B cell (primary cell): ENCODE measurements at places on chromosomes 6 and 20. TPM values are rescaled to one million over a fixed set of nuclear protein-coding genes. Genes with fewer than 3 reads are reported as not detected.

DNA sequence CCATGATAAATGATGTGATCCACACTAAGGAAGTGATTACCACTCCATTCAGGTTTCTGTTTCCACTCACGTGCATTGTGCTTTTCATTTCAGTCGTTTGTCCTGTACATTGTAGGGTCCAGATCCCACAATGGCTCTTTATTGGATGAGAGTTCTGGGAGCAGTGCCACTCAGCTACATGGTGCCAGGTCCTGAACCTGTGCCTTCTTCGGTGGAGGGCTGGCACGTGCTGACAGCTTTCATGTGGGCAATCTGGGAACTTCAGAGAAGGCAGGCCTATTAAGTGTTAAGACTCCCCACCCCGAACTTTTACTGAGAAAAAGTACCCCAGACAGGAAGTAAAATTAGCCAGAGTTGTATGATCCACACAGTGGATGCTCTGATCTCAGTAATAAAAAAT lies 255.0 kb downstream of the ESR1 start:
- no peak for DNase-seq

GRCh38 chr6:158620963-158621693 lies 23.4 kb downstream of the DYNLT1 start:
- DNase-seq = no peak

DNA sequence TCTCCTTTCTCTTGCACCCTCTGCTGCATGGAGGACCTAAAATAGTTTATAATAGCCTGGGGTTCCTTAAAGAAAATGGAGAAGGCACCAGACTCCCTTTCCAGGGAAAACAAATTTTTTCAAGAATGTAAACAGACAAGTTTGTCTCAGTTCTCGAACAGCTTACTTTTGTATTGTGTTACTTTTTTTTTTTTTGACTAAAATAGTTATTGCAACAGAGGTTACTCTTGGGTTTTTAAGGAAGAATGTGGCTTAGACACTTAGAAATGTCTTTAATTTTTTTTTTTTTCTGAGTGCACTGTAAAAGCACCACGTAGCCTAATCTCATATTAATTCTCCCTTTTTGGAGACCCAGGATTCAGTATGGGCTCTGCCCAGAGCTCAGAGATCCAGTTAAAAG lies 148.7 kb upstream of the CARMIL1 start:
- DNase-seq = no peak

DNA sequence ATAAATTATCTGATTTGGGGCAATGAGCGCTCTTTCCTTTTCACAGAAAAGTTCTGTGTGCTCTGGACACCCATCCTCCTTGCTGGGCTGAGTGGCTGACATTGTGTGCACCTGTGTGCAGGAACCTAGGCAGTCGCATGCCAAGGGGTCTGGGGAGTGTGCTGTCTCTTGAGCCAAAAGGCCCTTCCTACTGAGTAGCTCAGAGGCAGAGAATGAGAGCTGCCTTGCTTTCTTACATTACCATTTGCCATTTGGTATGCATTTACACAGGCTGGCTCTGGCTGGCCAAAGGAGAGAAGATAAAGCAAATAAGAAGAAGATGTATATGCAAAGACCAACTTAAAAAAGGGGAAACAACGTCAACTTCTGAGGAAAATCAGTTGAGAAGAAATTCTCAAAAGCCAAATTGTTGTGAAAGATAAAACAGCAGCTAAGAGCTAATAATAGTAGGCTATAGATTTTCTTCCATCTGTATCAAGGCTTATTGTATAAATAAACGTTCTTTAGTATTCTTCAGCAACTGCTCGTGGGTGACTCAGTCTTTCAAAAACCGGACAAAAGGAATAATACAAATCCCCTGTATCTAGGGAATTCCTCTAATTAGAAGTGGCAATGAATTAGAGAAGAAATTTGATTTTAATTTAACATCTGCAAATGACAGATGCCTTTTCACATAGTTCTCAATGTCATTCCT lies 121.9 kb downstream of the INSM1 start:
- no peak for DNase-seq

GRCh38 chr6:50361641-50362331 lies 312.1 kb upstream of the DEFB112 start:
- no peak for DNase-seq

DNA sequence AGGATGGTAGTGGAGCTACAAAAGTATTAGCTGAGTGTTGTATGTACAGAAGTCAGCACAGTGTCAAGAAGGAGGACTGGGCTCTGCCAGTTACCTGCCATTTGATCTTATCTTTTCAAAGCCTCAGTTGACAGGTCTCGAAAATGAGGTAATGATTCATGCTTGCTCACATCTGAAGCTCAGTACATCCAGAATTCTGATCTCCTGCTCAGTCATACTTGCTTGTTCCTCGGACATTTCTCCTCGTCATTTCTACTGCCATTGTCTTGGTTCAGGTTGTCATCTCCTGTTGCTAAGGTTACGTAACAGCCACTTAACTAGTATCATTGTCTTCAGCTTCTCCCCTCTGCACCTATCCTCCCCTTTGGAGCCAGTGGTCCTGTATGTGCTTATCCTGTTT lies 89.5 kb downstream of the SLX4IP start:
- no peak for DNase-seq

GRCh38 chr20:47557791-47558190 lies 56.1 kb downstream of the NCOA3 start:
- DNase-seq = no peak

GRCh38 chr6:10449751-10450150 lies 34.9 kb upstream of the TFAP2A start:
- no peak for DNase-seq

GRCh38 chr6:100353276-100354015 lies 111.3 kb downstream of the SIM1 start:
- DNase-seq = no peak

DNA sequence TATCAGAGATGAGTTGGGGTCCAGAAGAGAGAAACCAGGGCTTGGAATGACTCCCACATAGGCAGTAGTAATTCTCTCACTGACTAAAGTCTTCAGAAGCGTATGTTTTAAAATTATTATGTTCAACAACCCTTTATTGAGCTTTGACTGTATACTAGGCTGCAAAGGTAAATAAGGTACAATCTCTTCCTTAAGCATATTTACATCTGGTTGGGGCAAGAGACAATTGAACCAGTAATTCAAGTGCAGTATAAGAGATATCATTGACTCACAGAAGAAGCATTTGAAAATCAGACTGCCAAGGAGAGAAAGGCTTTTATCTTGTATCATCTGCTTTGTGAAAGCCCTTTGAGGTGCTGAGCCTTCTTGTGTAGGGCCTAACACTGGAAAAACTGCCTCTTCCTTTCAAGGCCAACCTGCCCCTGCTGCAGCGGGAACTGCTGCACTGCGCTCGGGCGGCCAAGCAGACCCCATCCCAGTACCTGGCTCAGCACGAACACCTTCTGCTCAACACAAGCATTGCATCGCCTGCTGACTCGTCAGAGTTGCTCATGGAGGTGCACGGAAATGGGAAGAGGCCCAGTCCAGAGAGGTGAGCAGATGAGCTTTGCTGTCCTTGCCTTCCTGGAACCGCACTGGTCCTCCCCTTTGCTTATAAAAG lies 39.3 kb upstream of the C20orf144 start:
- no peak for DNase-seq

DNA sequence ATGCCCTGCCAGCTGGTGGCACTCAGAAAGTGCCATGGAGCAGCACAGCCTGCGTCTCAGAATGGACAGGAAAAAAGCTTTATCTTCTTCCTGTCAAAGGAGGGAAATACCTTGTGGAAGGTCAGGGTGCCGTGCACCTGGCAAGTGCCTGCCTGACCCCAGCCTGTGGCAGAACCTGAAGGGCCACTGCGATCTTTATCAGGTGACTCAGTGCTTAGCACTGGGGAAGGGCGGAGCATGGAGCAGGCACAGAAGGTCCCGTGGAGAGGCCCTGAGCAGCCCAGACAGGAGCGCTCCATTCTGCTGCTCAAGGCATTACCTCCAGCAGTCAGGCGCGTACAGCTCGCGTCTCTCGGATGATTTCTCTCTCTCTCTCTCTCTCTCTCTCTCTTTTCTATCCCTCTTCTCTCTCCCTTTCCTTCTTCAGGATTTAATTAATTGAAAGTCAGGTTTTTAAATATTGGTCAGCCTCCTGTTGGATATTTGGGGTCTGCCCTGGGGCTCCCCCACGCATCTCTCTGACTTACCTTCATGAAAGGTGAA lies 31.7 kb downstream of the FOXC1 start:
- DNase-seq = no peak

DNA sequence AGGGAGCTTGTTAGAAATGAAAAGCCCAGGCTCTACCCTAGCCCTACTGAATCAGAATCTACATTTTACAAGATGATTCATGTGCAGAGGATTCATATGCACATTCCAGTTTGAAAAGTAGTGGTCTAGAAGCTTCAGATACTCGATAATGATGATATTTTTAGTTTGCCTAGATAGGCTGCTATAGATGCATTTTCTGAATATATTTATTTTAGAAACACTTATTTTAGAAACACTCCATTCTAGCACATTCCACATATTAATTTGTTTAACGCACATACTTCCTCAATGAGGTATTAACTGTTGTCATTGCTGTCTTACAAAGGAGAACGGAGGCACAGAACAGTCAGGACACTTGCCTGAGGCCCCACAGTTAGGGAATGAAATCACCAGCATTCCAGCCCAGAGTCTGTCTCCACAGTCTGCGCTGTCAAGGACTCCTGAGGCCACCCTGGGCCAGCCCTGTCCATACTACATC lies 64.4 kb downstream of the SNAP25 start:
- no peak for DNase-seq

DNA sequence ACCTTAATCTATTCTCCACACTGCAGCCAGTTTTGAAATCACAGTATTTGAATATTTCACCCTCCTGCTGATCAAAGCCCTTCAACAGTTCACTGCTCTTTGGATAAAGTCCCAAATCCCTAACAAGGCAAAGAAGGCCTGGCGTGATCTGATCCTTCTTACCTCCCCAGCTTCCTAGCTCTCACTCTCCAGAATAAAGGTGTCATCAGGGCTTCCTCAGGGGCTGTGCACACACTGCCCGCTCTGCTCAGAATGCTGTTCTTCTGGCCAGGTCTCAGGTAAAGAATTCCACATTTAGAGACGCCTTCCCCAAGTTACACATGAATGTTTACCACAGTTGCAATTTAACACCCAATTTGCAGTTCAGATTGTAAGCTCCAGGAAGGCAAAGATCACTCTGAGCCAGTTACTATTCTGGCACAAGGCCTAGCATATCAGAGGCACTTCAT lies 58.9 kb upstream of the MCM9 start:
- no peak for DNase-seq

DNA sequence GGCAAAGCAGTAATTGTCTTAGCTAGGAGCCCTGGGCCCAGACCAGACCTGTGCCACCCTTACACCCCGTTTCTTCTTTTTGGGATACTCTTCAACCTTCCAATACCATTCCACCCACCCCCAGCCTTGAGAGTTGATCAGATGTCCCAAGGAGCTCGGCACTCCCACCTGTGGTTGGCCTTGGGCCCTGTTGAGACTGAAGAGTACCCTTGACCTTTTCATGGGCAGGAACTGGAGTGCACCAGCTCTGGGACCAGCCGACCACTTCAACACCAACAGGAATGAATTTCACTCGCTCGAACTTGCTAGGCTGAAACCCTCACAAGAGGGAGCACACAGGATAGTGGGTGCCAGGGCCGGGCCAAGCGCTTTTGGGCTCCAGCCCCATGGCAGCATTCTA lies 273.6 kb downstream of the PHACTR1 start:
- no peak for DNase-seq

DNA sequence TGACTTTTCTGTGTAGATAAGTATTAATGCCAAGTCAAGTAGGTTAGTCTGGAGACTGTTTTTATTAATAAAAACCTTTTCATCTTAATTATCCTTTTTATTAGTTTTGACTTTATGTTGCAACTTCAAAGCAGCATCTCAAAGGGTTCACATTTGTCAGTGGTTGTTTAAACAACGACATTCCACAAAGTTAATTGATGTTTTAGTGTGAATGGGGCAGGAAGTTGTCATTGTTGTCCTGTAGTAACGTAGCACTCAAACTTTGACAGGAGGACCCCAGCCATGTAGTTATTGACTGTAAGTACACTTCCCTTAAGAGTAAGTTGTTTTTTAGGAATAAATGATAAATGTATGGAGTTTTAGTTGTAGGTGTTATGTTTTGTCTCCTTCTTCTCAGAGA lies 11.3 kb downstream of the SLC16A10 start:
- DNase-seq = no peak

DNA sequence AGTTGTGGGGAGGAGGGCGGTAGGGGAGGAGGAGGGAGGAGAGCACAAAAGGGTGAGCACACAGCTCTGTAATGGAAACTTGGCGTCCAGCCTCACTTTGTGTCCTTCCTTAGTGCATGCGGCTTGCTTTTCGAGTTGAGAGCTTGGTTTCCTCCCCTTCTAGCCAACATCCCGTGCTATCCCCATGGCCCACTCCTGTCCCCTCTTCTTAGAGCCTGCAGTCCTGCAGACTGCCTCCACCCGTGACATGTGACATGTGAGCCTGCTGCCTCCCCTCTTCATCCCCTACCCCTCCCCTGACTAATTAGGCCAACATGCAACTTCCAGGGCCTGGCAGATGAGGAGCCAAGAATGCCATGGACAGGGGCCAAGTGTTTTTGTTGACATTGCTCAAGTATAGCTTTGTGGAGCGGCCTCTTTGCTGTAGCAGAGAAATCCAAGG lies 63.2 kb downstream of the SLC24A3 start:
- no peak for DNase-seq

DNA sequence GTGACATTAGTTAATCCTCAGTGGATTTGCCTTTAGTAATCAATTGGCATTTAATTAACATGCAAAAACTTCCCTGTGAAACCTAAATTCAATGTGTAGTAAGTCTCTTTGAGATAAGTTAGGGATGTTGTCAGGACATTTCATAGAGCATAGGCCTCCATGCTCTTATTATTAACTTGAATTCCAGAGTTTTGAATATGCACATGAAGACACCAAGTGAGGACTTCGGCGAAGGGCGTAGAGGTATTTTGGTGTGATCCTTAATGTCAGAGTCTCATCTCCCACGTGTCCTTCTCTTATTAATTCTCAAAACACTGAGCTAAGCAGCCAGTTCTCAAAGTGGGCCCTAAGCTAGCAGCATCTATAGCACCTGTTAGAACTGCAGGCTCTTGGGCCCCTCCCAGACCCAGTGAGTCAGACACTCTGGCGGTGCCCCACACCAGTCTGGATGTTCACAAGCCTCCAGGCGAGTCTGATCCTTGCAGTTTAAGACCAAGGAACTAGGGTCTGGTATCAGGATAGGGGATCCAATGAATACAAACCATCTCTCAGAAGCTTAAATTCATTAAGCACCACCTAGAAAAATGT lies 292.1 kb downstream of the QKI start:
- DNase-seq = no peak

- no peak for DNase-seq
Measured at GRCh38 chr6:156774863-156775405, 2.2 kb upstream of the ARID1B start.

DNA sequence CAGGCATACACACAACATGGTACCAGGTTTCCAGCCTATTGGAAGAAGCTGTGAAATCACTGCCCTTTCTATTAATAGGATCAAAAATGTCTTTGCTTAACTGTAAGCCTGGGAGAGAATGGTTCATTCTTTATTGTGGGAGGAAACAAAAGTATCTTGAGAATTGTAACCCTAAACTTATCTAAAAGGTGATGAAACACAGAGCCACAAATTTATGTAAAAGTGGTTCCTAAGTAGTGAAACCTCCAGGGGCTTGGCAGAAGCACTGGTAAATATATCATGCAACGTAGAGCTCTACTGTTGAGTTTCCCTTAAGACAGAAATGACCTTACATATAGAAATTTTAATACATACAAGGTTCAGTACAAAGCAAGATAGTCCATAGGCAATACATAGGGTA lies 17.2 kb upstream of the NOX3 start:
- no peak for DNase-seq

GINS1 gene
- total RNA-seq = 2.0 and 3.6 TPM in 2 replicates

PAK5 gene
- not detected in 2 replicates for total RNA-seq

CNKSR3 gene
- total RNA-seq = not detected in 2 replicates

SLC17A3 gene
- total RNA-seq = not detected in 2 replicates

RIMS4 gene
- total RNA-seq = not detected in 2 replicates

SLC44A4 gene
- total RNA-seq = not detected in 2 replicates

CALHM4 gene
- not detected in 2 replicates for total RNA-seq
